Thymus (tissue), 14 donors: ENCODE measurements at places on chromosomes 2 and 18.

DNA sequence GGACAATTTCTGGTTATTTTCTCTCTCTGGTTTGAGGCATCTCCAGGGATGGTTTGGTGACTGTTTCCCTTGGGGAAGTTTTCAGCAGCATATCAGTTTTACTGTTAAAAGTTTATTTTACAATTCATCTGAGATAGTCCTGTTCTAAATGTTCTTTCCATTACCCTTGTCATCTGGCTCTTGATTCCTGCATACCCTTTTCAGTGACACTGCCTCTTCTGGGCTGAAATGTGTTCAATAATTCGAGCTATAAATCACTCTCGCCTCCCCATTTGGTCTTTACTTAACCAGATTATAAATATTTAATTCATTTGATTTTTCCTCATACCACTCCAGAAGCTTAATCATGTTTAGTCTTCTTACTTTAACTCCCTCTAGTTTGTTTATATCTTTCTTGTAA lies 9.5 kb downstream of the DCC start:
- H3K27ac ChIP-seq: no peak overlapping the region
- DNase-seq: no peak
- no peaks in the 10 kb centered on the region for H3K36me3 ChIP-seq
- H3K4me1 ChIP-seq: no peaks in the 10 kb centered on the region
- H3K4me3 ChIP-seq: no peak overlapping the region
- no peaks in the 10 kb centered on the region for H3K27me3 ChIP-seq

DNA sequence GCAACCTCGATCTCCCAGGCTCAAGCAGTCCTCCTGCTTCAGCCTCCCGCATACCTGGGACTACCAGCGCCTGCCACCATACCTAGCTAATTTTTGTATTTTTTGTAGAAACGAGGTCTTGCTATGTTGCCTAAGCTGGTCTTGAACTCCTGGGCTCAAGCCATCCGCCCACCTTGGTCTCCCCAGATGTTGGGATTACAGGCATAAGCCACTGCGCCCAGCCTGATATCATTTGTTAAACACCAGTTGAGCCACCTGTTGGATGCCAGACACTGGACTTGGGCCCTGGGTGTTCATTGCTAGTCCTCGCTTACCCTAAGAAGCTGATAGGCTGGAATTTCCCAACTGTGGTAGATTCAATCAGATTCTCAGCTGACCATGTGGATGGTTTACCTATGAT lies 79.8 kb downstream of the ITGB1BP1 start:
- no peaks in the 10 kb centered on the region for H3K4me1 ChIP-seq
- H3K4me3 ChIP-seq: no peak overlapping the region
- H3K27me3 ChIP-seq: no peaks in the 10 kb centered on the region
- H3K36me3 ChIP-seq: no peaks in the 10 kb centered on the region

DNA sequence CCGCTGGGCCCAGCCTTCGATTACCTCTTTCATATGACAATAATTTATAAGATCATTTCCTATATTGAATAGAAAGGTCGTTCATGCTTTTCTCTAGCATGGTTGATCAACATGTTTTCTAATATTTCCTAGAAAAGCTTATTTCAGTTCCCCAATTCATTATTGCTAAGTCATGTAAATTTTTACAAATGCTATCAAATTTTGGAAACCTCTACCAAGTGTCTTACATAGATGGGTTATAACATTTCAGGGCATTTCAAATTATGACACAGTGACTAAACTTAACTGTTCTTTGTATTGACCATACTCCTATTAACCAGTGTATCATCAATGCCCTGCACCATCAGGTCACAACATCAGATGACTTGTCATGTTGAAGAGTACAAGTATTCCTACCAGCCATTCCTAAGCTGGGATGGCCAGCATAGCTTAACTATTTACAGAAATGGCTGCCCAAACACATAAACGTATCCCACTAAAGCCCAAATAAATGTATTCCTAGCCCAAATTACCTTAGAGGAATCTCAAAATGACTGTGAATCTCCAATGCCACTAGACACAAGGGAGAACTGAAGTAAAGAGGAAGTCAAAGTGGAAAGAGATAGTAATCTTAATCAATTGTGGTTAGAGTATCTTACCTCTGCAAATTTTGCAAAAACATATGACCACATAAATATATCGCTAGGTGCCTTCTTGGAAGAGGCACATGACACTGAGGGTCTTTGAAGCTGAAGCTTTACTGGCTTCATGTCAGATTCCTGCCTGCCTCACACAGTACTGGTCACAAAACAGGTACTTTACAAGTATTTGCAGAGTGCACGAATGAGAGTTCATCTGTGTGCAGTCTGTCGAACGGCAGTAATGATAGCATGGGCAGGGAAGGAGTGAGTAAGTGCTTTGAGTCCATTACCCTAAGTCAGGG lies 87.3 kb upstream of the TLK1 start:
- H3K4me1 ChIP-seq: peaks cover 13% of the 10 kb centered on the region
- H3K36me3 ChIP-seq: no peaks in the 10 kb centered on the region
- DNase-seq: peak; percentile 21
- no peak overlapping the region for H3K4me3 ChIP-seq
- no peak overlapping the region for H3K27ac ChIP-seq

DNA sequence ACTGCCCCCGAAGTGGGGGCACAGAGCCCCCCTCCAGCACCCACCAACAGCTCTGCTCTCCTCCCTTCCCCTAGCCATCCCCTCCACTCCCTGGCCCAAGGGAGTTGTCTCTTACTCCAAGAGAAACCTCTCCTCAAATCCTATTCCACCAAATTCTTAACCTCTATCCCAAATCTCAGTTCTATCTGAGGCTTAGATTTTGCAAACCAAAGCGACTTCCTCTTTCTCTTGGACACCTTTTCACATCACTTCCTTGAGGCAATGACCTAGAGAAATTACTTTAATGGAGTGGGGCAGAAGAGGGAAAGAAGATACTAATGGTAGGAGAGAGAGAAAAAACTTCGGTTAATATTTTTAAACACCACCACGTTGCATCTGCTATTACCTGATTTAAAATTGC lies 167.2 kb downstream of the SS18 start:
- DNase-seq: no peak
- H3K27ac ChIP-seq: no peak overlapping the region
- no peaks in the 10 kb centered on the region for H3K36me3 ChIP-seq
- no peaks in the 10 kb centered on the region for H3K4me1 ChIP-seq

GRCh38 chr2:232117413-232117812 lies 155.9 kb downstream of the DIS3L2 start:
- H3K4me3 ChIP-seq: no peak overlapping the region
- no peaks in the 10 kb centered on the region for H3K27me3 ChIP-seq
- no peak overlapping the region for H3K27ac ChIP-seq
- H3K36me3 ChIP-seq: no peaks in the 10 kb centered on the region
- DNase-seq: no peak
- peaks cover 4% of the 10 kb centered on the region for H3K4me1 ChIP-seq

- no peaks in the 10 kb centered on the region for H3K27me3 ChIP-seq
- H3K4me1 ChIP-seq: no peaks in the 10 kb centered on the region
- no peaks in the 10 kb centered on the region for H3K36me3 ChIP-seq
Measured at GRCh38 chr2:239912938-239913635, 112.1 kb downstream of the NDUFA10 start.

DNA sequence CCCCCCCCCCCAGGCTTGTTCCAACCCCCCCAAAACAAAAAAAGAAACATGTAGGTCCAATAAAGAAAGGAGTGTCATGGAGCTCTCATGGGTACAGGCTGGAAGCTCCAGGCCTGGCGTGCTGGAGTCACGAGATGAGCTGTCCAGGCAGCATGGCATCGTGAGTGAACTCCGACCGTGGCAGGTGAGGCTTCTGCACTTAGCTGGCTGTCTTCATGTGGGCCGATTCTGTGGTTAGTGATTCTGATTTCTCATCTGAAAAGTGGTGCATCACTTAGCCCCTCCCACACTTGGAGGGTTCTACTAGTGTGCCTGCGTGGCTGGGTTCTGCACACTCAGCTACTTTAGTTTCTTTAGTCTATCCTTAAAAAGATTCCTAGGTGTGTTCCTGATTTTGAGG lies 126.4 kb upstream of the MGAT5 start:
- peak; percentile 64 for DNase-seq
- no peak overlapping the region for H3K4me3 ChIP-seq
- H3K4me1 ChIP-seq: peaks cover 15% of the 10 kb centered on the region

- H3K27ac ChIP-seq: no peak overlapping the region
- no peaks in the 10 kb centered on the region for H3K4me1 ChIP-seq
- DNase-seq: no peak
- H3K36me3 ChIP-seq: no peaks in the 10 kb centered on the region
- H3K4me3 ChIP-seq: no peak overlapping the region
Measured at GRCh38 chr2:8996006-8996405, 7.5 kb downstream of the MBOAT2 start.

DNA sequence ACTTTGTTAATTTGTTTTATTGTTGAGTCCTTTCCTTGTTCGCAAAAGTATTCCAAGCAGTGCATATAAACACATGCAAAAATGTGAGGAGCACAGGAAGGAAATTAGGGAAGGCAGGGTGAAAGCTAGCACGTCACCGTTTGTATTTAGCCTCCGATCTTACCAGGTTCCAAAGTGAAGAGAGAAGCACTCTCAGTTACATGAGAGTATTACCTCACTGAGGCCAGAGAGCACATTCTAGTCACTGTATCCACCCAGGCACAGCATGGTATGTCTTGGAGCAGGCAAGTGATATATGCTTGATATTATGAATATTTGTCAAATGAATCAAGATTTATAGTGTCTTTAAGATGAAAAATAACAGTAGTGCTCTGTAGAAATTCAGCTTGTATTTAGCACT lies 6.5 kb upstream of the TMEM182 start:
- H3K27me3 ChIP-seq: no peaks in the 10 kb centered on the region
- no peaks in the 10 kb centered on the region for H3K4me1 ChIP-seq
- no peaks in the 10 kb centered on the region for H3K36me3 ChIP-seq
- H3K27ac ChIP-seq: no peak overlapping the region
- no peak overlapping the region for H3K4me3 ChIP-seq

DNA sequence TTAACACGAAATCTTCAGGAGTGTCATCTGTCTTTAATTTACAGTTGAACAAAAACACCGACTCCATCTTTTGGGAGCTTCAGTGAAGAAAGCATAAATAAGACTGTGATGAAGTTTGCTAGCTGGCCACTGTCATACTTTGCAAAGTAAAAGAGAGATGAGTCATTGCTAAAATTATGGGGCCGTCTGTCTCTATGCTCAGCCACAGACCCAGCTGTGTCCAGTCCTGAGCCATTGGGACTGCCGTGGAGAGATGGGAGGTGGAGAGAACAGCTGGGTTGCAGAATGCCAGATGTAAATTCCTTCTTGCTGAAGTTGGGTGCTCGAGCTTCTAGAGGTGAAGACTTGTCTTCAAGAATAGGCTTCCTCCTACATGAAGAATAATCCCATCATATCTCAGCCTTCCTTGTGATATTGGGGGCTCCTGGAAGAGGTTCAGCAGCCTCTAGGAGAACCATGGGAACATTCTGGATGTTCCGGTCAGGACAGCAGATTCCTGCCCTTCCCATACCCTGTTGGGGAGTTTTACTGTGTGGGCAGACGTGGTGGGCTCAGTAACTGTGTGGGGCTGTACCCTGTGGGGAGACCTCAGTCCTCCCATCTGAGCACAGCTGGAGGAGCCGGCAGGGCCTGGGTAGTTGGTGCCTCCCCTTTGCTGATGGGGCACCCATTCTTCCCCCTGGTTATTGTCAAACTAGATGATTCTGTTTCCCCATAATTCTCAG lies 71.1 kb downstream of the LDLRAD4 start:
- H3K36me3 ChIP-seq: peaks cover 39% of the 10 kb centered on the region
- H3K4me1 ChIP-seq: peaks cover 4% of the 10 kb centered on the region
- H3K27me3 ChIP-seq: no peaks in the 10 kb centered on the region
- no peak overlapping the region for H3K4me3 ChIP-seq
- DNase-seq: no peak

GRCh38 chr18:9766740-9767139 lies 58.6 kb downstream of the RAB31 start:
- no peak overlapping the region for H3K4me3 ChIP-seq
- no peaks in the 10 kb centered on the region for H3K27me3 ChIP-seq
- no peaks in the 10 kb centered on the region for H3K36me3 ChIP-seq
- H3K4me1 ChIP-seq: no peaks in the 10 kb centered on the region
- no peak for DNase-seq
- H3K27ac ChIP-seq: no peak overlapping the region

DNA sequence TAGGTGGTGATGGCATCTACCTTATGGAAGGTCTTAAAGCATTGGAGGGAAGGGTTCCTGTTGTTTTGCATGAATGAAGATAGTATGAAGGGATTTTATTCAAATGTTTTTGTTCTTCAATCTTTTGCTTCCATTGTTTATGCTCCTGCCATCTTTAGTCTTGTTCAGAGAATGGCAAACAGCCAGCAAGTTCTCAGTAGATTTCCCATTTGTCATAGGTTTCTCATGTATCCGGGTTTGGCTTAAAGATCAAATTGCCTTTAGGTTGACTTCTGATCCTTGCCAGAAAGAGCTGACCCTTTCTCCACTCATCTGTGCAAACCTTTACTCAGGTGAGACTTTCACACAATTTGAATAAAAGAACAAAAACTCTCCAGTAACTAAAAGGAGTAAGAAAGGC lies 44.2 kb upstream of the STAT4 start:
- no peak overlapping the region for H3K4me3 ChIP-seq
- no peaks in the 10 kb centered on the region for H3K27me3 ChIP-seq
- H3K4me1 ChIP-seq: peaks cover 34% of the 10 kb centered on the region
- H3K36me3 ChIP-seq: no peaks in the 10 kb centered on the region
- peak overlapping the region; percentile 3 for H3K27ac ChIP-seq

- no peak for DNase-seq
- no peak overlapping the region for H3K27ac ChIP-seq
- H3K36me3 ChIP-seq: peaks cover 31% of the 10 kb centered on the region
- H3K4me3 ChIP-seq: no peak overlapping the region
- H3K4me1 ChIP-seq: no peaks in the 10 kb centered on the region
Measured at GRCh38 chr2:241491549-241492173, 16.7 kb downstream of the STK25 start.

GRCh38 chr18:10727477-10727876 lies 201.7 kb downstream of the NAPG start:
- no peaks in the 10 kb centered on the region for H3K27me3 ChIP-seq
- peaks cover 3% of the 10 kb centered on the region for H3K4me1 ChIP-seq
- H3K4me3 ChIP-seq: no peak overlapping the region
- no peaks in the 10 kb centered on the region for H3K36me3 ChIP-seq
- no peak for DNase-seq

- no peaks in the 10 kb centered on the region for H3K4me1 ChIP-seq
- no peak for DNase-seq
- peaks cover 21% of the 10 kb centered on the region for H3K27me3 ChIP-seq
- H3K4me3 ChIP-seq: no peak overlapping the region
Measured at GRCh38 chr2:23478933-23479683, 94.1 kb downstream of the KLHL29 start.

DNA sequence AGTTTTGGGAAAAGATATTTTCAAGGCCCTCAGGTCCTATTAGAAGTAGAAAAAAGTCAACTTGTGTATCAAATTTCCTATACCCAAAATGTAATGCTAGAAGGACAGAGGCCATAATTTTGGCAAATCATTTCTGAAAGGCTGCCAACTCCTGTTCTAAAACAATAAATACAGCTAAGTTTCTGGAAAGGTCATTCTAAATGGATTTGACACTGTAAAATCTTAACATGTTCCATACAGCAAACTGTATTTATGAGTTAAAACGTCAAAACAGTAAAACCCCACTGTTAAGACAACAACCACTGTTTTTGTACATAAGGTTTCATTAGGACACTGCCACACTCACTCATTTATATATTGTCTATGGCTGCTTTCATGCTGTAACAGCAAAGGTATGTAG lies 9.7 kb downstream of the FAM98A start:
- no peak for DNase-seq
- peaks cover 11% of the 10 kb centered on the region for H3K36me3 ChIP-seq
- H3K27ac ChIP-seq: no peak overlapping the region
- H3K27me3 ChIP-seq: no peaks in the 10 kb centered on the region
- H3K4me3 ChIP-seq: no peak overlapping the region
- H3K4me1 ChIP-seq: peaks cover 2% of the 10 kb centered on the region

GRCh38 chr2:27091746-27092695 lies 5.4 kb downstream of the KHK start:
- H3K27me3 ChIP-seq: peaks cover 2% of the 10 kb centered on the region
- H3K27ac ChIP-seq: no peak overlapping the region
- H3K4me1 ChIP-seq: peaks cover 9% of the 10 kb centered on the region
- DNase-seq: no peak
- H3K36me3 ChIP-seq: no peaks in the 10 kb centered on the region
